ENCODE measurements at places on chromosomes 4 and X.

- no peak for DNase-seq
These were observed 120.1 kb downstream of the NHS start for GRCh38 chrX:17495052-17495451.

- DNase-seq: no peak
These were observed 473.9 kb upstream of the FTHL17 start for GRCh38 chrX:31545726-31546125.

- DNase-seq: no peak
These were observed 448.9 kb upstream of the PABPC4L start for GRCh38 chr4:134650461-134650860.

- DNase-seq: no peak
These were observed 93.5 kb downstream of the GRXCR1 start for GRCh38 chr4:42985976-42986375.

DNA sequence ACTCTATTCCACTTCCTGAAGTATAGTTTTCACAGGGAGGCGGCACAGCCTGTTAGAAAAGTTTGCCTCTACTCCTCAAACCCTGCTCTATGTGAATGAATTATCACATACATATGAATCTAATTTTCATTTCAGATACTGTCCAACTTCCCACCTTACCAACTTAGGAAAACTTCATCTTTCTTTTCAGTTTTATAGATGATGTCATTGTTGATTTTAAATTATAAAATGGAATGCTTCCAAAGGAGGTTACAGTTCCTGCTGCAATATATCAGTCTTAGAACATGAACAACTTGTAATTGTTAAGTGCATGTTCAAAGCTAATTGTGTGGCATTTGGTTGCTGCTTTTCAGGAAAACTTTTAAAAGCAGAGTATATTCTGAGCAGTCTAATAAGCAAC, 92.4 kb downstream of the NEUROG2 start:
- DNase-seq: no peak

- DNase-seq: no peak
These were observed 8.8 kb downstream of the DDX53 start for GRCh38 chrX:23008431-23009099.

DNA sequence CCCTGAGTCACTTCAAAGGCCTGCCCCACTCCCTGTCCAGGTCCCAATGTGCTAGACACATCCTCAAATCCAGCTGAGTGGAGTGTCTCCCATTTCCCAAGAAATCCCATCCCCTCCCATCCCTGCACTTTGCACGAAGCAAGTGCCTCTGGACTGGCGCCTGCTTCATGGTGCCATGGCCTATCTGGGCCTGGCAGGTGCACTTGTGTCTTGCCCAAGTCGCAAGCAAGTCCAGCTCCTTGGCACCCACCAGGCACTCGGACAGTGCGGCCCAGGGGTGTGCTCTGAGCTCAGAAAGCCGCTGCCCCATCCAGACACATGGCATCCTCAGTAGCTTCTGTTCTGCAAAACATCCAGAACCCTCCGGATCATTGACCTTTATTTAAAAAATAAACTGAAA, 97.4 kb downstream of the DCTD start:
- no peak for DNase-seq

DNA sequence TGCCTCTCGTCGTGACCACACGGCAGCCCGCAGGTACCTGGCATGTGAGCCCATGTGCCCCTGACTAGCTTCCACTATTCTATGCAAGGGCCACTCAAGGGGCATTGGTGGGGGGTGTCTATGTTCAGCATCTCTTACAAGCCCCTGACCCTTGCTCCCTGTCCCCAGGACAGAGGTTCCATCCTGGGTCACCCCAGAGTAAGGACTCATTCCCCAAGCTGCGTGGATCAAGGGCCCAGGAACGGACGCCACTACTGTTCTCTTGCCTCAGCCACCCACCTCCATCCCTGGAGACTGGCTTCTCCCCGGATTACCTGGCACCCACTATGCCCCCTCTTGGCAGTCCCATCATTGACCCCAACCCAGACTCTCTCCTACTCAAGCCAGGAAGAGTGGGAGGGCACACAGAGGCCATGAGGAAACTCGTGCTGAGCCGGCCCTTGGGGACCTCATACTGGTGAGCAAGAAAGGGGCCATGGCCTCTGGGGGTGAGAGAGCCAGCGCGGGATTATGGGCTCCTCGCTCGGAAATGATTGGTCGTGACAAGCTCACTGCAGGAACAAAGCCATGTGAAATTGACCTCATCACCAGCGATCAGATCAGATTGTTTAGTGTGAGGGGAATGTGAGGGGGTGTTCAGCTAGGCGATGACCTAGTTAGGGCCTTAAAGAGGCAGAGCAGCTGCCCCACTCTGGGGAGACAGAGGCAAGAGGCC, 50.1 kb upstream of the PJA1 start:
- DNase-seq: no peak

GRCh38 chr4:39349326-39349725, 16.8 kb downstream of the RFC1 start:
- DNase-seq: no peak

- DNase-seq: no peak
These were observed 1192.6 kb downstream of the C4orf33 start for GRCh38 chr4:130288576-130288975.
